ENCODE measurements at places on chromosomes 2 and 18.

- DNase-seq, result no peak
Measured at GRCh38 chr2:74858281-74858680, 24.4 kb downstream of the HK2 start.

DNA sequence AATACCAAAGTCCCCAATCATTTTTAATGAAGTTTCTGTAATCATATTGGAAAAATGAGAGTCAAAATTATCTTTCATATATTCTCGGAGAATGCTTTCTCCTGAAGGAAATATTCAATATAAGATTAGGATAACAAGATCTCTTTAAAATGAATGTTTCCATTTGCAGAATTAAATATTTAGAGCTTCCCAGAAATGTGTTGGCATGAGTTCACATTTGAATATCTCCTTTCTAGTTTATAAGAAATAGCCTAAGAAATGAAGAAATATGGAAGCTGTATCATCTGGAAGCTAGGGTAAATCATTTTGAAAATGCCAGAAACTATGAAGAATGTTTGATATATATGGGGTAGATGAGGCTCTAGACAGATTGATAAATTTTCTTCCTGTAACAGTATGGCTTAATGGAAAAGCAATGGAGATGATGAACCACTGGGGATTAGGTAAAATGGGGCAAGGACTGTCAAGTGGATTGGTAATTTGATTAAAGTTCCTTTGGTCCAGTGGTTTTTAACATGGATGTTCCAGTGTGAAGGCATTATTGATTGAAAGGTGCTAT is 184.6 kb upstream of the ZNF804A start:
- no peak for DNase-seq

DNA sequence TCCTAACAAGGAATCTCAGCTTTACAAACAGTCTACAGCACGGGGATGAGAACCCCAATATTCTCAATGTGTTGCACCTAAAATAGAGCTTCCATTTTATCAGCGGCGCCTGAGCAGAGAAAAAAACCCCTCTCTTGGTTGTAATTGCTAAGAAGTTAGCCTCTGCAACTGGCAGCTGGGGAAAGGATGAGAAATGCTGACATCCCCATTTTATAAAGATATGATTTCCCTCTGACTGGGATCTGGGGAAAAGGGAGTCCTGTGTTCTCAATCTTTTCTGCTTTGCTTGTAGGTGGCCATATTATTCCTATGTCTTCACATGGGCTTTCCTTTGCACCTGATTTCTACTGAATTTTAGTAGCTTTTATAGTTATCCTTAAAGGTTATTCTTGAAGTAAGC is 981.4 kb upstream of the DDX18 start:
- DNase-seq, result no peak

GRCh38 chr18:80229363-80229762 is 18.0 kb downstream of the PARD6G start:
- DNase-seq, result no peak

GRCh38 chr2:187769437-187769836 is 215.2 kb upstream of the TFPI start:
- no peak for DNase-seq

- DNase-seq, result no peak
Measured at GRCh38 chr2:145752091-145752806, 1232.3 kb upstream of the ZEB2 start.

DNA sequence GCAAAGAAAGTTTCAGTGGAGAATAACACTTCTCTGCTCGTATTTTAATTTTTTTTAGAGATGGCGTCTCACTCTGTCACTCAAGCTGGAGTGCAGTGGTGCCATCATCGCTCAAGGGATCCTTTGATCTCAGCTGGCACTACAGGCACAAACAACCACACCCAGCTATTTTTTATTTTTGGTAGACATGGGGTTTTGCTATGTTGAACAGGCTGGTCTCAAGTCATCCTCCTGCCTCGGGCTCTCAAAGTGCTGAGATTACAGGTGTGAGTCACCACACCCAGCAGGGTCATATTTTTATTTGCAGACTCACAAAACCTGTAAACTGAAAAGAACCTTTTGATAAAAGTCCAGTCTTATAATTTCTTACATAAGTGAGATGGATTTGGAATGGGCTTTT is 2.6 kb downstream of the TRAK2 start:
- no peak for DNase-seq

- no peak for DNase-seq
Measured at GRCh38 chr18:76376668-76377358, 118.2 kb downstream of the ZNF516 start.

DNA sequence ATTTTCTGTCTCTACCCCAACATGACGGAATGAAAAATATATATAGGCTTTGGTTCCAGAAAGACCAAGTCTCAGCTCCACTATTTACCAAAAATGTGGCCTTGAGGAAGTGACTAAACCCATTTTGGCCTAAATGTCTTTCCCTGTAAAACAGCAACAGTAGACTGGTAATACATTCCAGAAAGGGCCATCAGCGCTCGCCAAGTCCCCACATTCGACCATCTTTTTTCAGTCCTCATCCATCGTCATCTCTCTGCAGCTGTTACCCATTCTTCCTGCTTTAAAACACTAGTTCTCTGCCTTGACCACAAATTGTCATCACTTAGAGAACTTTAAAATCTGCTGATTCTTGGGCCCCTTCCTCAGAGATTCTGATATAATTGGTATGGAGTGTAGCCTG is 183.8 kb upstream of the CTAGE1 start:
- DNase-seq, result no peak

GRCh38 chr2:173940208-173941020 is 24.8 kb downstream of the SP3 start:
- DNase-seq, result no peak

GRCh38 chr2:24814516-24814915 is 21.3 kb downstream of the CENPO start:
- no peak for DNase-seq

DNA sequence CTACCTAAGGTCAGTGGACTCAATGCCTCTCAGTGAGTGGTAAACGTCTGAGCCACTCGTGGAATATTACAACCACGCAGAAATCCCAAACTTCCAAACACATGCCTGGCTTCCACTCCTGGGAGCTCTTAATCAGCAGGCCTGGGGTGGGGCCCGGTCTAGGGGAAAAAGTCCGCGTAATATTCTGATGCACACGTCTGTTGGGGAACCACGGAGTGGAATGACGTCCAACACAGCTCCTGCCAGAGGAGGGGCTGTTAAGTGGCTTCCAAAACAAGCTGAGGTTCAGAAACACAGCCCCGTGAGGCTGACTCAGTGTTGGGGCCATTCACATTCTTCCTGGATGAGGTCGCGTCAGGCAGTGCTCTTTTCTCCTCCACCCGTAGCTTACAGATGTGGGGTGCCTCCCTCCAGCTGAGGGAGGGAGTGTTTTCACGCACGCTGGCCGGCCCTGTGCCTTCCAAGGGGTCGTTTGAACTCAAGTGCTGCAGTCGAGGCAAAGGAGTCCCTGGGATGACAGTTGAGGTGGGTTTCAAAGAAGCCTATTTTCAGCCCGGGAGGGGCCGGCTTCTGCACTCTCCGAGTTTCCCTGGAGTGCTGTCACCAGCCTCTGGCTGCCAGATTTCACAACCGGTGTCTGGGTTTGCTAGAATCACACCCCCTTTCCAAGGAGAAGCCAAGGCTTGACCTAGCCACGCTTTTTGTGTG is 73.1 kb downstream of the ACKR3 start:
- DNase-seq, result no peak

- DNase-seq, result no peak
Measured at GRCh38 chr2:28390746-28391563, 1.7 kb upstream of the FOSL2 start.

DNA sequence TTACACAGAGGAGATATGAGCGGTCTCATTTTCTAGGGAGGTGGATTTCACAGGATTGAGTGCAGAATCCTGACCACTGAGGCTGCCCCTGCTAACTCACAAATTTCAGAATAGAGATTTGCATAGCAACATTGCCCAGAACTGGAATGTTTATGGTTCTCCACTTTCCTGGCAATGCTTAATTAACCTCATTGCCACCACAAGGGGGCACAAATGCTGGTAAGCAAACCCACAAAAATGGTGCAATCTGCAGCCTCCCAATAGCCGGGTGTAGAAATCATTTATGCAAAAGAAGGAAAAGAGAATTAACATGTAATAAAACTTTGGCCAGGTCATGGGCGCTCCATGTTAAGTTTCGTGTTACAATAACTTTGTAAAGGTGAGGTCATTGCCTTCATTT is 112.4 kb downstream of the CYRIA start:
- DNase-seq, result no peak

- no peak for DNase-seq
Measured at GRCh38 chr2:152280780-152281179, 54.2 kb upstream of the FMNL2 start.

GRCh38 chr2:231571661-231572191 is 20.9 kb upstream of the TEX44 start:
- no peak for DNase-seq

GRCh38 chr2:133338224-133338623 is 230.0 kb downstream of the NCKAP5 start:
- no peak for DNase-seq

DNA sequence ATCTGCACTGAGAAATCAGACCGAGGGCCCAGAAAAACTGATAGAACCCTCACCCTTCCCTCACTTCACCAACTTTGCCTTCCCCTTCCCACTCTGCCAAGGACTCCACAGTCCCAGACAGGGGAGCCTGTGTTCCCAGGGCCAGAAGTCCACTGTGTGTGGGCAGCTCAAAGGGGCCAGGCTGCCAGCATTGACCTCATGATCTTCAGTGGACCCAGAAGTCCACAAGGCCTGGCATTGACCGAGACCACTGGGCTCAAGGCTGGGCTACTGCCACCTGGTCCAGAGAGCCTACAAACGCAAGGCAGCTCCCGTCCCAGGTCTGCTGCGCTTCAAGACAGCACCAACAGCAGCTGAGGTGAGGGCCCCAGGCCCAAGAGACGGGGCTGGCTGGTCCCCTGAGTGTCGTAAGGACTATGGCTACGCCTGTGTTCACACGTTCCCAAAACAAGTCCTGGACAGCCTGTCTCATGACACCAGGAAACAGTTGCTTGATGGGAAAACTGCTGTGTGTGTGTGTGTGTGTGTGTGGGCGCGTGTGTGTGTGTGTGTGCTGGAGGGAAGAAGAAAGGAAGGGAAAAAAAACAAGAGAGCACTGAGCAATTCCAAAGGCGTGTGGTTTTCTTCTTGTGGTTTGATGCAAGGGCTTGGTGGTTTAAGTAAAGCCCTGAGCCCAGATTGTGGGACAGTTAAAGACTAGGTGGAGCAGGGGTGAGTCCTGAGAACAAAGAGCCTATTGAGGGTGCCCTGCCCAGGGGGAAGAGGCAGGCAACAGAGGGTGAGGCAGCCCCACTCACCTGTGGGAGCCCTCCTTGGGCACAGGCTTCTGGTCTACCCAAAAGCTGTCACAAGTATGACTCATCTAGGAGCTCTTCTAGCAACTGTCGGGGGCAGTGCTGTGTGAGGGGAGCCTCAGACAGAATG is 46.6 kb upstream of the ZBTB7C start:
- no peak for DNase-seq

- no peak for DNase-seq
Measured at GRCh38 chr18:71443706-71444480, 1100.2 kb downstream of the CBLN2 start.

GRCh38 chr2:10307561-10308156 is 5.0 kb downstream of the HPCAL1 start:
- no peak for DNase-seq

DNA sequence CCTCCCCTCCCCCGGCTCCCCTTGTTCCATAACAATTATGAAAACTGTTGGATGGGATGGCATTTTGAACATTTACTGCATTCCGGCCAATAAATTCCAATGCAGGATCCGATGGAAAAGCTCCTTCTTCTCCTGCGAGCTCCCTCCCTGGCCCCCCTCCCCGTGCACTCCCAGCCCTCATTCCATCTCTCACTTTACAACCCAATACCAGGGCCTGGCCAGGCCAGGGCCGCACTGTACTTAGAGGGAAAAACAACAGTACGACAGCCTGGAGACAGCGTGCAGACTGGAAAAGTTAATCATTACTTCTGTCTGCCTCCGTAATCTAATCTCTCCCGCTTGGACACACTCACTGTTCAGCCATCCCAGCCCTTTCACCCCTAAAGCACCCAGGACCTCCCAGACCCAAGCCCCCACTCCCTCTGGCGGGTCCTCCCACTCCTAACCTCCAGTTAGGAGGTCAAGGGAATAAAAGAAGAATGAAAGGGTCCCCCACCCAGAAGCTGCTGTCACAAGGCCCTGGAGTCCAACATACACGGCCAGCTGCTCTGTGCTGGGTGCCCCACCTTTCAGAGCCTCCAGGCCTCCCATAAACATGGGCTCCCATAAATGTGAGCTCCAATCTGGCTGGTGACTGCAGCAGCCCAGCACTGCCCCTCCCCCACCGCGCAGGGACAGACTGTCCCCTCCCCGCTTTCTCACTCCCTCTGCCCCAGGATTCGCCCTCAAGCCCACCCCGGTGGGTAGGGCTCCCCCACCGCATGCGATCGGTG is 20.6 kb downstream of the SMAD7 start:
- DNase-seq, result no peak

- no peak for DNase-seq
Measured at GRCh38 chr2:148529745-148530144, 114.8 kb upstream of the EPC2 start.

DNA sequence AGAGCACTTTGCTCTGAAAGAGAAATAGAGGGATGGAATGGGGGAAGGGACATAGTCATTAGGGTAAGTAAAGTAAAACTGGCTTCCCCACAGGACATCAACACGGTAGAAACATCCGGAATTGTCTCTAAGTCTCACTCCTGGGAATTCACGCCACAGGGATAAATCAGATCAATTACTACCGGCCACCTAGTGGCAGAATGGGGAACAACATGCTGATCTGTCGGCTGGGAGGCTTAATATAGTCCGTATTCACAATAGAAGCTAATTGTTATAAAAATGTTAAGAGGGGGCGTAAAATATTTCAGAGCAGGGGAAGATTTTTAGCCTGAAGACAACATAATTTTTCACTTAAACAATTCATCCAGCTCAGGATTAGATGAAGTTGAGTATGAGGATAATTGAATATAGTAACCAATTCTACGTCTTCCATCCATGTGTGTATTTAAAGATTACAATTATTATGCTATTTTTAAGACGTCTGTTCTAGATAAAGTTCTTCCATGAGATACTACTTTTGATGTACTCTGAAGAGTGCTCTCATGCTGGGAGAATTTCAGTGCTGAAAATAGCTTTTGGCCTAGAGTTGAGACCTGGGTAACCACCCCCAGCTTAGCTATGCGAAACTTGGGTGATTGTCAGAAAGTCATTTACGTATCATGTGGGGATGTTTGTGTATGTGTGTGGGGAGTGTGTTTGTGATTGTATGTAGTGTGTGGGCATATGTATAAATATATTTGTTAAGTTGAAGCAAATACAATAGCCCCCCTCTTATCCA is 65.7 kb downstream of the LRRTM1 start:
- no peak for DNase-seq

GRCh38 chr2:113124984-113125855 is 2.2 kb upstream of the IL1RN start:
- no peak for DNase-seq
